Stimulated activated CD8-positive, alpha-beta memory T cell treated with anti-CD3 and anti-CD28 coated beads, Interleukin-15, amount 100 ng/mL, for 24 hours (primary cell): ENCODE measurements at places on chromosomes 4 and X.

DNA sequence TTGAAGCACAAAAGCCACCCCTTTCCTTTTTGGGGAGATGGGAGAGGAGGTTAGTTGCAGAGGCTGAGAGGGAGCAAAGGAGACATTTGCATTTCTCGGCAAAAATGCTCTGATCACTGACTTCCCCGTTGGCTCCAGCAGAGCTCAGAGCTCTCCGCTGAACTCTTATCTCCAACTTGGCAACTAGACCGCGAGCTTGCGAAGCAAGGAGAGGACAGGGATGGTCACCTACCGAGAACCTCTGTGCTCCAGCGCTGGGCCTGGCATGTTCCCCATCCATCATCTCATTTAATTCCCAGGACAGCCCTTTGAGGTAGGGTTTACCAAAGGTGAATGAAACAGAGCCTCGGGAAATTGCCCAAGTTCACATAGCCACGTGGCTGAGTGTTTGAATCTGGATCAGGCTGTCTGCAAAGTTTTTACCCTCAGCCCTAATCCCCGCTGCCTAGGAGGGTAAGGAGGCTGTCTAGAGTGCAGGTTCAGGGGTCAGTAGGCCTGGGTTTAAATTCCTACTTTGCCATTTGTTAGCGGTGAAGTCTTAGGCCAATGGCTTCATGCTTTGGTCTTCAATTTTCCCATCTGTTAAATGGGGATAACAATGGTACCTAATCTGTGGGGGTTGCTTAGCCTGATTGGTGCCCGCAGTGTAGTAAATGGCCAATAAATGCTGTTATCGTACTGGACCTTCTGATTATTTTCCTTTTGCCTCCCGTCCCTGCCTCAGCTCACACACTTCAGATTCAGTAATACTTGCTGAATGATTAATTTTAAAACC is 3.8 kb upstream of the CITED1 start:
- DNase-seq = no peak

DNA sequence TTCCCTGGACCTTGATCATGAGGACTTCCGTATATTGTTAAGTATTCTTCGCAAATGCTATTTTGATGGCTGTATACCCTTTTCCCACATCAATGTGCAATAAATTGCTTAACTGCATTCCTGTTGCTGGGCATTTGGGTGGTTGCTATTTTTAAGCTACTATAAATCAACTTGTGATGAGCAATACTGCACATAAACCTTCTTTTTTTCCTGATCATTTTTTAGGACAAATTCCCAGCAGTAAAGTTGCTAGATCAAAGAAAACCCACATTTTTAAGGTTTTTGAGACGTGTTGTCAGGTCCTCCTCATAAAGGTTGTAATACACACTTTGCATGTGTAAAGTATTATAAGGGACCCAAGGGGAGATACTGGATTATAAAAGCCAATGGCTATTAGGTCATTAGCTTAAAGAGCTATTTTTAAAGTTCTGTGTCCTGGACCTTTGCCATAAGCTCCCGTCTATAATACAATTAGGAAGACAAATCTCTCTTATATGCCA is 35.6 kb downstream of the LIMCH1 start:
- no peak for DNase-seq

- DNase-seq = no peak
Measured at GRCh38 chrX:25016361-25016671, 551 bp upstream of the ARX start.

DNA sequence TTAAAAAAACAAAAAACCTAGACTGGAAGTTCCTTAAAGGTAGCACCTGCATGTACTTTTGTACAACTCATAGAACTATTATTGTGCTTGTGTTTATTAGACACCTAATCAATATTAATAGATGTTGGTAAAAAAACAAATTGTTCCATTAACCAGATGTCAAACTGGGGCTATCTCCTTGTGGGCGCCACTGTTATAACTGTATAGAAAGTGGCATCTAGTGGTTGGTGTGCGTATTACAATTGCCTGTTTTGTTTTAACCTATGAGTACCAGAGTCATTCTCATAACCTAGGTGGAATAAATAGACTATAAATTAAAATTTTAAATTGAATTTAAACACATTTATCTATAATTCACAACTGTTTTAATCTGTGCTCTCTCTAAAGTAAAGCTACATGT is 97.4 kb downstream of the COL4A5 start:
- no peak for DNase-seq

DNA sequence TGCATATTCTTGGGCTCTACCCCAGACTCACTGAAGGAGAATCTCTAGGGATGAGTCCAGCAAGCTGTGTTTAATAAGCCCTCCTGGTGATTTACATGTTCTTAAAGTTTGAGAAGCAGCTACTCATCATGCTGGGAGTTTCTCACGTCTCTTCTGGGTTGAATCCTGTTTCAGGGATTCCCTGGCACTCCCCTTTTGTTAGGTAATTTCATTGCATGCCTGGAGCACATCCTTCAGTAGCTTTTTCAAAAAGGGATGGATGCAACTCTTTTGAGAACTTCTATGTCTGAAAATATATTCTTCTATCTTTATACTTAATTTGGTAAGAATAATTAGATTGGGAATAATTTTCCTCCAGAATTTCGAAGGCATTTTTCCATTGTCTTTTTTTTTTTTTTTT is 4.4 kb downstream of the EVC start:
- no peak for DNase-seq
